GM06990 (cell line): ENCODE measurements at places on chromosomes 4 and X.

- DNase-seq, result no peak
These were observed 23.3 kb upstream of the CHRNA9 start for GRCh38 chr4:40311811-40312346.

DNA sequence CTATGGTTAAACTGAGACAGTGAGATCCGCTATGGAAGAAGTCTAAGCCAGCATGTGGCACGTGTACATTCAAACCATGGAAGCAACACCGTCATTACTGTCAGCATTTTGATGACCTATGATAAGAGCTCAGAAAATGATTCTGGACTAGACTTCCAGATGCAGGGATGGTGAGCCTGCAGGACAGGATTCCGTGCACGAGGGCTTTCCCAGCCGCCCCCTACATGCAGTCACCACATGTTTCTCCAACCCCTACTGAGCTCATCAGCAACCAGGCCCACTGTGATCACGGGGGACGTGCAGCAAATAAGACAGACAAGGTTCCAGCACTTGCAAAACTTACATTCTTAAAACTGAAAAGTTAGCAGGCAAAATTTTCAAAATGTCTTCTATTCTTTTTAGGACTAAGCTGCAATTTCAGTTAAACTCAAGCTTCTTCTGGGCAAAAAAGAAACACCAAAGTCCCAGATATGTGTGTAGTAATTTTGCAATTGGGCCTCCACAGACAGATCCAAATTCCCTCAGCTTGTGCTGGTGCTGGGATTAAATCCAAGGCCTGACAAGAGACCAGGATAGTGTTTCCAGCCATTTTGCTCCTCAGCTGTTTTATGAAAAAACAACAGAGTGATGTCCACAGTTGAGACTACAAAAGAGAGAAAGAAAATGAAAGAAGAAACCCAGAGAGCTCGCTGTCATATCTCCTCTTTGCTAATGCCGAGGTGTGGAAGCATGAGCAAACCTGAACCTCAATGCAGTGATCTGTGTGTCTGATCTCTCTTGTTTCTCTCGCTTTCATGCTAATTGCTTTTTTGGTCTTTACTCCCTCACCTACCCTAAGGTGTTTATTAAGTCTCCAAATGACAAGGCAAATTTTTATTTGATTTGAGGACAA lies 118.2 kb downstream of the AFAP1 start:
- no peak for DNase-seq

- no peak for DNase-seq
These were observed 298.1 kb upstream of the SLC7A11 start for GRCh38 chr4:138540056-138540800.

GRCh38 chr4:150673793-150674192 lies 91.8 kb downstream of the MAB21L2 start:
- no peak for DNase-seq

DNA sequence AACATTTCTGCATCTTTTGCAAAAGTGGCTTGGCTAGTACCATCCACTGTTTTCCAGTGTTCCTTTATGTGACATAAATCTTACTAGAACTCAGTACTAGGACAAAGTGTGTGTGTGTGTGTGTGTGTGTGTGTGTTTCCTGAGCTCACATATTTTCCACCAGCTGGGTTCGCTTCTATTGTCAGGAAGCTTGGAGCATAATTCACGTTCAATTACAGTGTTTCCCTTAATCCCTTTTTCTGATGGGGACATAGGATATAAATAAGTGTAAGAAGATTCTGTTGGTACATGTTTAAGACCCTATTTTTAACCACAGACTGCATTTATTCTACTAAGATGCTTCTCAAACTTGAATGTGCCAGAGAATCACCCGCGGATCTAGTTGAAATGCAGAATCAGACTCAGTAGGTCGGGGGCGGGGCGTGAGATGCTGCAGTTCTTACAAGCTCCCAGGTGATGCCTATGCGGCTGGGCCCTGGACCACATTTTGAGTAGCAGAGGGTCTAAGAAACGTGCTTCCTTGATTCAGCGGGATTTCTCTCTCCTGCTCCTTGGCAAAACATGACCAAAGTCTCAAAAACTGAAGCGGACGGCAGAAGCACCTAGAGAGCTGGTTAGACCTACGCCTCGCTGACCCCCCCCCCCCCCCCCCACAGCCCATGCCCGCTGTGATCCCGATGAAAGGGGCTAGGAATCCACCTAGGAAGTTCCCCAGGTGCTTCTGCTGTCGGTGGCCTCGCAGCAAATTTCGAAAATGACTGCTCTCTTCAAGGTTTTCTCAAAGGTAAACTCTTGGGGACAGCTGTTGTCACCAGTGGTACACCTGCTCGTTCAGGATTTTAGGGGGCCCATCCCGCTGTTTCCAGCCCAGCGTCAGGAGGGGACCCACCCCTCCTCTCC lies 797 bp downstream of the CD99L2 start:
- peak; percentile 26 for DNase-seq

- no peak for DNase-seq
These were observed 18.2 kb upstream of the COX7B2 start for GRCh38 chr4:46927201-46927600.

GRCh38 chr4:60450054-60450453 lies 750.1 kb upstream of the ADGRL3 start:
- DNase-seq, result no peak
